Activated naive CD8-positive, alpha-beta T cell treated with anti-CD3 and anti-CD28 coated beads for 36 hours (primary cell): ENCODE measurements at places on chromosomes 1 and 21. TPM values are rescaled to one million over a fixed set of nuclear protein-coding genes. Genes with fewer than 3 reads are reported as not detected.

- H3K36me3 ChIP-seq = no peaks in the 10 kb centered on the region
- DNase-seq = no peak
- peaks cover 4% of the 10 kb centered on the region for H3K27me3 ChIP-seq
- no peaks in the 10 kb centered on the region for H3K4me1 ChIP-seq
- H3K27ac ChIP-seq = no peak overlapping the region
Measured at GRCh38 chr1:163195728-163196448, 6.8 kb downstream of the RGS5 start.

TAS1R1 gene
- total RNA-seq = not detected

COL9A2 gene
- 2.5 TPM for total RNA-seq

- peak within 1 kb of the TSS; percentile 4 for H3K4me3 ChIP-seq
- H3K36me3 ChIP-seq = no peaks in the 10 kb centered on the region
- H3K27me3 ChIP-seq = peaks cover 50% of the 10 kb centered on the region
- peaks cover 15% of the 10 kb centered on the region for H3K4me1 ChIP-seq
- DNase-seq = peak; percentile 74
Measured at GRCh38 chr1:17119076-17119772, at the start of gene PADI2. TSS of gene PADI2 (minus strand) at chr1:17119451. CDS start at chr1:17119371, 80 bp downstream.

LMX1A gene
- total RNA-seq = not detected
